Stimulated activated CD4-positive, alpha-beta T cell treated with anti-CD3 and anti-CD28 coated beads, Interleukin-4, amount 100 ng/mL, for 48 hours (primary cell): ENCODE measurements at places on chromosomes 7 and 10.
A peak's percentile ranks its signal among the peaks of the same experiment; 100 is the strongest.

DNA sequence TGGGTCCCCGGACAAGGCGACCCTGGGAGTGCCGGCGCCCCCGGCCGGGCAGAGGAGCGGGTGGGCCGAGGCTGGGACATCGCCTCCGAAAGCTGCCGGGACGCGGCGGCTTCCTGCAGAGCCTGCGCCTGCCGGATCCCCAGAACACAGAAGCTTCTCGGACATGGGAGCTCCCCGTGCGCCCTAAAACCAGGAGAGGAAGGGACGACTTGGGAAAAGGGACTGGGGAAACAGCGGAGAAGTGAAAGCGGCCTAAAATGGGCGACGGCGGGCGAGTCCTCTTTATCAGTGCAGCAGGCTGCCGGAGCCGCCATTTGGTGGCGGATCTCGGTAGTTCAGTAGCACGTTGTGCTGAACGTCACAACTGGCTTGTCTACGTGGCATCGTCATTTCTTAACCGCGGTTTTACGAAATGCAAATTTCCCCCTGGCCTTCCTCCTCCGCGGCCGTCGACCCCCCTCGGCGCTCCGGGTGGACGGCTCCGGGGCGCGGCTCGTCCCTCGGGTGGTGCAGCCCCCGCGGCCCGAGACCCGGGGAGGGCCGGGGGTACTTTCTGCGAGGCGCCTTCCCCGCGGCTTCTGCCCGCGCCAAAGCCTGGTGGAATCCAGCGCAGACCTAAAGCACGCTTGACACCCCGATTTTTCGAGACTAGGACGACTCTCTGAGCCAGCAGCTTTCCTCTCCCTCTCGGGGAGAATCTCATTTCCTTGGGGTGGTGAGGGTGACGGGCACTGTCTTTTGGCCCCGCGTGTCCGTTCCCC lies 9.9 kb upstream of the SPAG6 start:
- peak; percentile 44 for DNase-seq

DNA sequence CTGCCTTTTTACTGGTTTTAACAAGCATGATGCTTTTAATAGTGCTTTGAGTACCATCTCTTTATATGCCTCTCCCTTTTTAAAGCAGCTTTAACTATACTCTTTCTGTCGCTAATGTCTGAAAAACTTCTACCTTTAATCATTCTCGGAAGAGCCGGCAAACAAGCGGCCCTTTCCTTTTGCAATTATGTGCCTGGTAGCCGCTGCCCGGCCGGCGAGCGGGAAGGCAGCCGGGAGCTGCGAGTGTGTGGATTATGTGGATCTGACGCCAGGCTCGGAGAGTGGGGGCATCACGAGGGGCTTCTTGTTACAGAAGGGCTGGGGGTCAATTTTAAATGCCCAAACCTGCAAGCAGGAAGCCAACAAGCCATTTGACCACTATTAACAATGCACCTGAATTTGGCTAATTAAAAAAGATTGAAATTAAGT lies 120.9 kb downstream of the BUB3 start:
- no peak for DNase-seq

- DNase-seq: no peak
Observed at GRCh38 chr7:150850273-150850672, 2.0 kb upstream of the AOC1 start.

GRCh38 chr10:27724287-27724686 lies 21.3 kb downstream of the MKX start:
- no peak for DNase-seq

DNA sequence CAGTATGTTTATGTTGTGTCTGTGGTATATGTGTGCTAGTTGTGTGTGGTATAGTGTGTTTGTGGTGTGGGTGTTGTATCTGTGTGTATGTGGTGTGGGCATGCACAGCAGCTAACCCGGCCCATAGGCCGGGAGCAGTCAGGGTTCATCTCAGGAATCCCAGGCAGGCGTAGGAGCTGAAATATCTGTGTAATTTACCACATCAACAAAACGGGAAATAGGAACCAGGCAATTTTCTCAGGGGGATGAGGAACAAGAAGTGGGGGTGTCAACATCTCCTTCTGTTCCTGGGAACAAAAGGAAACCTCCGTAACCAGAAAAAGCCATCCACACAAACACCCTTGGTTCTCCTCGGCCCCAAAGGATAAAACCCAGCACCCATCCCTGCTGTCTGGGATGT lies 24.5 kb upstream of the ZNF488 start:
- DNase-seq: no peak

DNA sequence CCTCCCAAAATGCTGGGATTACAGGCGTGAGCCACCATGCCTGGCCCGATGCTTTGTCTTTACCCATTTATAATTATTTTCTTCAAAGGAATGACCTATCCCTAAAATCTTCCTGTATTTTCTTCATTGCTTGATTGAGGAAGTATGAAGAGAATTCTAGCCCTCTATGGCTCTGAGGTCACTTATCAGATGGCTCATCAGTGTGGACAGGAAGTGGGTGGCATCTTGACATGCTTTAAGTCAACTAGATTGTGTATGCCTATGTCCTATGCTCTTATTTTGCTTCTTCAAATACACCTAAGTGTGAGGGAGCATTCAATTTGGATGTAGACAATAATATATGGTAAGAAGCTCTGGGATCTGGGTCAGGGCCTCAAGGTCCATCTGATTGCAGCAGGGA lies 1020.5 kb downstream of the LRMDA start:
- DNase-seq: no peak

DNA sequence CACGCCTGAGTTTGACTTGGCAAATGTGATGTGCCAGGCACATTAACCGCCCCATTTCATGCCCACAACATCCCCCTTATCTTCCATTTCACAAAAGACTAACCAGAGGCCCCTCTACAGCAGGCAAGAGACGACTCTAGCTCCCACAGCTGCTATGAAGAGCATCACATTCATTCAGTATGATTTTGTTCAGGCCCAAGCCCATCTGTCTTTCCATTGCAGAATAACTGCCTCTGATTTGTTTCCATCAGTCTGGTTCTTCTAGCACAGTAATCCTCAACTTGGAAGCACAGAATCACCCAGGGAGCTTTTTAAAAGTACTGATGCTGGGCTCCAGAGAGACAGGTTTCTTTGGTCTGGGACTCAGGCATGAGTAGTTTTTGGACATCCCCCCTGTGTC lies 169.7 kb downstream of the NEURL1 start:
- DNase-seq: no peak

DNA sequence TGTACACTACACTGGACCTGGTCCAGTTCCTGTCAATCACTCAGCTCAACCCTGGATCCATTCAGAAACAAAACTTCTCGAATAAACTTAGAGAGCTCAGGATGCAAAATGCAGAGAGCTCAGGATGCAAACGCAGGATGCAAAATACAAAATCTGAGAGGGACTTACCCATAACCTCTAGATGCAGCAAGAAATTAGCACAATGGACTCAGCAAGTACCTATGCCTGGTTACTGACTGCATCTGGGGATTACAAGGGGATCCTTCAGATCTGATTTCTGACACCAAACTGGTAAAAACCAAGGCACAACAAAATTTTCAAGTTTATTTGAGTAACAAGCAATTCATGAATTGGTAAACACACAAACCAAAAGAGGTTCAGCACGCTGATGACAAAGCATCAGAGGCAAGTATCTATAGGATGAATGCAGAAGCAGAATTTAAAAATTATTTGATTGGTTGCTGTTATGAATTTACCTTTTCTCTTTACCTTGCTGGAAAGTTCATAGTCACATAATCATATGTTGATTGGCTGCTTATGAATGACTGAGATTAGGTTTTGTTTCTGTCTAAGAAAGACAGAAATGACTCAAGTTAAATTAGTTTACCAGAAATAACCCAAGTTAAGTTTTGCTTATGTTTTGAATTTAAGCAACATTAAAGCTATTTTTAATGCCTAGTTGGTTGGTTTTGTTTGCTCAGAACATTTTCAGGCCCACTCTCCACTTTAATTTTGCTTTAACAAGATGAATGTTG lies 11.4 kb downstream of the GIMAP6 start:
- no peak for DNase-seq

- DNase-seq: no peak
Observed at GRCh38 chr7:99953649-99954048, 22.2 kb downstream of the AZGP1 start.

- peak; percentile 41 for DNase-seq
Observed at GRCh38 chr7:111083413-111083812, 7.5 kb upstream of the LRRN3 start.
